ENCODE measurements at places on chromosomes 7 and 10.

- no peak for DNase-seq
These were observed 15.1 kb upstream of the GPR15LG start for GRCh38 chr10:84158550-84158949.

DNA sequence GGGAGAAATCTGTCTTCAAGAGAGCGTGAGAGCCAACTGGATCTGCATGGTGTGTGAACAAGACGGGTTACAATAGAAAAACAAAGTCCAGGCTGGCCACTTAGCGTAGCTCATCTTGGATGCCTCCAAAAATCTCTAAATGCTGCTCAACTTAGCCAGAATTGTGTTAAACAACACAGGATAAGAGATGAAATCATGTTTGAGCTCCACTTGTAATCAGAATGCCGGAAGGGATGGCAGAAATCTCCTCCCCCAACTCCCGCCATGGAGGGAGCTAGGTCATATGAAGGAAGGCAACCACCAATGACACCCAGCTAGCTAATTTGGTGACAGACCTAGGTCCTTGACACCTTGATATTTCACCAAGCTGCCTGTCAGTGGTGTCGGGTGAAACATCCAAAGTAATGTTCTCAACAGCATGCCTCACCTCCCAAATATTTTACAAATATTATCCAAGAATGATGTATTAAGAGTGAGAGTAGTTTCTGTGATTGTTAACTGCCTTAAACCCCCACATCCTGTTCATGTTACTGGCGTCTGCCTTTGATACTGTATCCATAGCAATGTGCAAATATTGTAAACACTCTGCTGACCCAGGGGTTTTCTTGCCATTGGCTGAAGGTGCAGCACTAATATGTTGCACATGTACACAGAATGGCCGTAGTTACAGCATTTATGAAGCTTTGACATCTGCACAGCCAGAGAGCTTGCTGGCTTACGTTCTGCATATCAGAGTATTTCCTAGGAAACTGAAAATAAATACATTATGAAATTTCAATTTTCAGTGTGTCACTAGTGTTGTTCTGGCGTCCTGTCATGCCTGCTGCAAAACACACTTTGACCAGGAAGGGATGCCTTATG is 25.8 kb downstream of the TMEM254 start:
- no peak for DNase-seq

- DNase-seq, result no peak
These were observed 86.7 kb downstream of the INPP5A start for GRCh38 chr10:132624061-132624846.

- DNase-seq, result no peak
These were observed 62.4 kb upstream of the CCDC71L start for GRCh38 chr7:106723398-106723797.

GRCh38 chr7:79301419-79301818 is 152.0 kb downstream of the MAGI2 start:
- no peak for DNase-seq

- no peak for DNase-seq
These were observed 586.3 kb downstream of the CNTNAP2 start for GRCh38 chr7:146702898-146703297.

DNA sequence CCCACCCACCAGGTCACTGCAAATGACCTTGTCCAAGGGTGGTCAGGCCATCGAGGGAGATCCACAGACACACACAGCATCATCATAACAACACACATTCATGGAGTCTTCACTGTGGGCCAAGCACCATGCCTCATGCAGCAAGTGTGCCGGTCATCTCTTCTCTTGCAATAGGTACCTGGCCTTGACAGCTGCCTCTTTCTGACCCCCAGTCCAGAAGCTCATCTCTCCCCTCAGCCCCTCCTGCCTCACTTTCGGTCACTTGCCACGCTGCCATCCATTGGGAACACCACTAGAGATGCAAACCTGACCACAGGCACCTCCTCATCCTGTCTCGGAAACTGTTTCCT is 75.9 kb downstream of the OAT start:
- DNase-seq, result no peak

DNA sequence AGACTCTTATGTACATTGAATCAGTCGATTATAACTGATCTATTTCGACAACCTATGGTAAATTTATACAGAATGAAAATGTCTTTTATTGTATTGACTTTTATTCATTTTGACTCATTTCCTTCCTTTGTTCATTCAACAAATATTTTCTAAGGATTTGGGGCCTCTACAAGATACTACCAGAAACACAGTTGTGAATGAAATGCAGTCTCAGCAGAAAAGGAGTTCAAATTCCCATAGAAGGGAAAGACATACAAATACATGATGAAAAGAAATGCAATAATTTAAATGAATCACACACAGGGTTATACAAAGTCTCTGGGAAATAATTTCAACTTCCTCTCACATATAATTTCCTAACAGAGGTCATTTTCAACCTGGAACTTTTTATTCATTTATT is 134.0 kb upstream of the SEMA3A start:
- DNase-seq, result no peak

- DNase-seq, result no peak
These were observed 89.9 kb downstream of the CHST15 start for GRCh38 chr10:124003481-124003870.

- no peak for DNase-seq
These were observed 147.6 kb upstream of the SHH start for GRCh38 chr7:155959894-155960293.

DNA sequence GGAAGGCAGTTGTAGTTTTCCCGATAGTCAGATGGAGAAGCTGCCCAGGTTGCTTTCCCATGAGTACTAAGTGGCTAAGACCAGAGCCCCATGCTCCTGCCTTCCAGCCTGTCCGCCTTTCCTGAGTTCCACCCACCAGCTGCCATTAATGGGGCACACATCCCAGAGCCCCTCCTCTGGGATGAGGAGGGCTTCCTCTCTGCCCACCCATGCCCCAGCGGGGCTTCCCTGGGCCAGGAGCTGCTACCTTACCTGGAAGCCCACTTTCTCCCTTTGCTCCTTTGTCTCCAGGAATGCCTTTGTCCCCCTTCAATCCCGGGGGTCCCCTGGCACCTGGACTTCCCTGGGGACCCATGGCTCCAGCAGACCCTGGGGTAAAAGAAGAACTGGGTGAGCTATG is 7.8 kb downstream of the SFTPD start:
- DNase-seq, result no peak

GRCh38 chr10:33242931-33243330 is 91.5 kb downstream of the NRP1 start:
- no peak for DNase-seq

Measured in activated naive CD4-positive, alpha-beta T cell treated with Interleukin-2 at 50 U/mL for 16 hours (primary cell).